ENCODE measurements at places on chromosomes 4 and X. TPM values are rescaled to one million over a fixed set of nuclear protein-coding genes. Genes with fewer than 3 reads are reported as not detected.

GRCh38 chr4:153114771-153115321 lies 89.4 kb upstream of the TRIM2 start:
- DNase-seq, result peak; percentile 76

DNA sequence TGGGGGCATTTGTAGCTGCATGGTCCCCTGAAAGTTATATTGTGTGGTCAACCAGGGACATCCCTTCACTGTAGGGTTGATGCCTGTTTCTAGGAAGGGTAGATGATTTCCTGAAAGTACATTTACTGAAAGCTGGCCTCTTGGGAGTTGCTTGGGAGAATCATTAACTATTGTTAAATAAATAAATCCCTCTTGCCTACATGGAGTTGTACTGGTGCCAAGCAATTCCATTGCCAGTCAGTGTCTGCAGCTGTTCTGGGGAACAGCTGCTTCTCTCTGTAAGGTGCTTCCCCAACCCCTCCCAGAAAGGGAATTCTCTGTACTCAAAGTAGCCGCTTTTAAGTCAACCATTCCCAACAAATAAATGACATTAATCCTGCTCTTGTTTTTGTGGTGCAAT lies 51.1 kb downstream of the C4orf51 start:
- DNase-seq, result no peak

DNA sequence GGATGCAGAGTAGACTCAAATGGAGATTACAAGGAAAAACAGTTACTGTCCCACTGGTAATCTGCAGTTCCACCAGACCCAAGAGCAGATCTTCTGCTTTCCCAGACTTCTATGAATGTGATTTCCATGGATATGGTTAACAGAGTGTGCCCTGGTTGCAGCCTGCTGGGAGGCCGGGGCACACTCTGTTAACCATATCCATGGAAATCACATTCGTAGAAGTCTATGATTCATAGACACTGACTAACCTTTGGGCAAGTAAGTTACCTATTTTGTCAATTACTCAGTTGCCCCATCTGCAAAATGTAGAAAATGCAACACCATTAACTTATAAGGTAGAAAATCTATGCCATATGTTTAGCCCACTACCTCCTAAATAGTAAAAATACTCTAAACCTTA lies 443.1 kb upstream of the PITX2 start:
- no peak for DNase-seq

DNA sequence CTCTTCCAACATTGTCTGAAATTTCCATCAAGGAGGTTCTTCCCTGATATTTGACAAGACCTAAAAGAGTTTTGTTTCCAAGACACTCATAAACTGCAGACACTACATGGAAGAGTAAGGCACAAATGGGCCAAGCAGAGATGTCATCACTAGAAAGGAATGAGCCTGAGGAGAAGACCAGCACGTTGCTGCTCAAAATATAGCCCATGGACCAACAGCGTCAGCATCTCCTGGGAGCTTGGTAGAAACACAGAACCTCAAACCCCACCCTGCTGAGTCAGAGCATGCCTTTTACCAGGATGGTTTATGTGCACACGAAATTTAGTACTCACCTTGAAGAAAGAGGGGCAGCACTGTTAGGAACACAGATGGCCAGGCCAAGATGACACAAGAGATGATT lies 128.7 kb upstream of the MID1 start:
- DNase-seq, result no peak

- no peak for DNase-seq
Observed at GRCh38 chr4:4687935-4688727, 146.3 kb upstream of the STX18 start.

GRCh38 chrX:22520128-22520828 lies 247.6 kb downstream of the CBLL2 start:
- DNase-seq, result no peak

DNA sequence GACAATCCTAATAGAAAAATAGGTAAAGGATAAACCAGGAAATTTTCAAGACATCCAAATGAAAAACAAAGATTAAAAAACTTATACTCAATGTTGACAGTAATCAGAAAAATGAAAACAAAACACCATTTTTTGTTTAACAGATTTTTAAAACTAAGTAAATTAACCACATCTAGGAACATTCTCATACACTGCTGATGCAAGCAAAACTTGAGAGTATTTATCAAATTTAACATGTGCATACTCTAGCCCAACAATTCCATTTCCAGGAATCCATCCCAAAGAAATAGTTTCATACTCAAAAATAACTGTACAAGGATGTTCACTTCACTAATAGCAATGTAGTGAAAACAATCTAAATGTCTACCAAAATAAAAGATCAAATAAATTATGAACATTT lies 11.5 kb downstream of the ANKRD17 start:
- no peak for DNase-seq

DNA sequence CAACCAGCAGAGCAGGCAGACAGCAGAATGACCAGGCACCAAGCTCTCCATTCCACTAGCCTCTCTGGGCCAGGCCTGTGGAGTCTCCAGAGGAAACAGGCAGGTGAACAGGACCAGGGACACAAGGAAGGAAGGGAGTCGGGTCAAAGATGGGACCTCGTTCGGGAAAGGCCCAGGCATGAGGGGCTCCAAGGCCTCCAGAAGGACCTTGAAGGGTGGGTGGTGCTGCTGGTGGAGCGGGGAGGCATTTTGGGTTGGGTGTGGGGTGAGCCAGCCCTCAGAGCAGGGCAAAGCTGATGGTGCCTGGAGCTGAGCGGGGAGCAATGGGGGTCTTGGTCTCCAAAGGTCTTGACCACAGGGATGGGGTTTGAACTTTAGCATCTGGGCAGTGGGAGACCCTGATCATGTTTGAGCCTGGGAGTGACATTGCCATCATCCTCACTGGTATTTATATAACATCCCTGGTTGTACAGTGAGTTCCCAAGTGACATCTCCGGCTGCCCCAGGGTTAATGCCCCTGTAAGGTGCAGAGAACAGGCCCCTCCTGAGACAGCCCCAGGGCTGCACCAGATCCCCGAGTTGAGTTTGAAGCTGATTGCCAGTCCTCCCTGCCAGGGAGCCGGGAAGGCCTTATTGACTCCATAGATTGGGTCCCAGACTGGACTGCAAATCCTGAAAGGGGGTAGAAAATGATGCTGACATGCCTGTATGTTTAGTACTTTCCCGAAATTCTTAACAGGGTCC lies 52.7 kb downstream of the PSAPL1 start:
- peak; percentile 56 for DNase-seq

- no peak for DNase-seq
Observed at GRCh38 chrX:110462957-110463356, 104.3 kb downstream of the RTL9 start.

DNA sequence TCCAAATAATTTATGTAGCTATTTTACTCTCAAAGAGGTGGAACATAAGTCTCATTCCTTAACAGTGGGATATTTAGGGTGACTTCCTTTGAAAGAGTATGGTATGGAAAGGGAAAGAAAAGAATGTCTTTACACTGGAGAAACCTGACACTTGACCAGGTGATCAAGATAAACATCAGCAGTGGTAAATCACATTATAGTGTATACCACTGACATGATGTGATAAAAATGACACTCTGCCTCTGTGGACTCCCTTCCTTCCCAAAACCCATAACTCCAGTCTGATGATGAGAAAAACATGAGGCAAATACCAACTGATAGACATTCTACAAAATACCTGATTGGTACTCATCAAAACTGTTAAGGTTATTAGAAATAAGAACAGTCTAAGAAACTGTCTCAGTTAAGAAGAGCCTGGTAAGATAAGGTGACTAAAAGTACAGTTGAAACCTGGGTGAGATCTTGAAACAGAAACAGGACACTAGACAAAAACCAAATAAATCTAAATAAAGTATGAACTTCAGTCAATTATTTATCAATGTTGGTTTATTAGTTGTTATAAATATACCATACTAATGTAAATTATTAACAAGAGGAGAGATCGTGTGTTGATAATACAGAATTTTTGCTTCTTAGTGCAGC lies 144.2 kb upstream of the PCDH18 start:
- no peak for DNase-seq

GRCh38 chrX:24259544-24260240 lies 54.2 kb downstream of the SUPT20HL2 start:
- DNase-seq, result no peak

DNA sequence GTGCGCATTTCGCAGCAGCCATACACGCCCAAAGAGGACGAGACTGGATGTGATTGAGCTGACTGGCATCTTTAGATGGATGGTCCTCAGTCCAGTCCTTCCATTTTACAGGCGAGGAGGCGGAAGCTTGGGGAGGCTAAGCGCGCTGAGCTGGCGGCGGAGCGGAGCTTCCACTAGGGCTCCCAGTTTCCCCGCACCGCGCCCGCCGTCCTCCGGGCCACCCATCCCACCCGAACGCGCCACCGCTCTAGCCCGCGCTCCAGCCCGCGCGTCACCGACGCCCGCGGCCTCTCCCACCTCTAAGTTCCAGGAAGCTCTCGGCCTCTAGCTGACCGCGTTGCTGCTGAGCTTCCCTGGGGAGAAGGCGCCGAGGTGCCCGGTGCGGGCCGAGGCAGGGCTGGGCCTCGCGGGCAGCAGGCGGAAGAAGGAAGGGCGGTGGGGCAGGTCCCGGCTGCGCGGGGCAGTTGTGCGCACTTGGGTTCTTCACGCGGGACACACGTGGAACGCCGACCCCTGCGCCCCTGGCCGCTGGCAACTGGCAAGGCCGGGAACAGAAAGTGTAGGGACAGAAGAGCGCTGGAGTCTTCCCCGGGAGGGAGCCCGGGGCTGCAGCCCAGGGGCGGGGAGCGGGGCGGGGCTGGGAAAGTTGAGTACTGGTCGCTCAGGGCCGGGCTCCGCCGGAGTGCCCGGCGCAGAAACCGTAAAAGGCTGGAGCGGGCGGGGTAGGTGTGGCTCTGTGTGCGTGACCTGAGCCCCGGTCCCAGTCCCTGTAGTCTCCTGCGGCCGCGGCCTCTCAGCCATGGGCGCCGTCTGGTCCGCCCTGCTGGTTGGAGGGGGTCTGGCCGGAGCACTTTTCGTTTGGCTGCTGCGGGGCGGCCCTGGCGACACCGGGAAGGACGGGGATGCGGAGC lies at the start of gene STBD1:
Gene STBD1, plus strand, starts transcription at position 763 of the 911 bp plus-strand sequence. Its CDS starts 37 bp downstream, at position 800.
- DNase-seq, result peak; percentile 91

DNA sequence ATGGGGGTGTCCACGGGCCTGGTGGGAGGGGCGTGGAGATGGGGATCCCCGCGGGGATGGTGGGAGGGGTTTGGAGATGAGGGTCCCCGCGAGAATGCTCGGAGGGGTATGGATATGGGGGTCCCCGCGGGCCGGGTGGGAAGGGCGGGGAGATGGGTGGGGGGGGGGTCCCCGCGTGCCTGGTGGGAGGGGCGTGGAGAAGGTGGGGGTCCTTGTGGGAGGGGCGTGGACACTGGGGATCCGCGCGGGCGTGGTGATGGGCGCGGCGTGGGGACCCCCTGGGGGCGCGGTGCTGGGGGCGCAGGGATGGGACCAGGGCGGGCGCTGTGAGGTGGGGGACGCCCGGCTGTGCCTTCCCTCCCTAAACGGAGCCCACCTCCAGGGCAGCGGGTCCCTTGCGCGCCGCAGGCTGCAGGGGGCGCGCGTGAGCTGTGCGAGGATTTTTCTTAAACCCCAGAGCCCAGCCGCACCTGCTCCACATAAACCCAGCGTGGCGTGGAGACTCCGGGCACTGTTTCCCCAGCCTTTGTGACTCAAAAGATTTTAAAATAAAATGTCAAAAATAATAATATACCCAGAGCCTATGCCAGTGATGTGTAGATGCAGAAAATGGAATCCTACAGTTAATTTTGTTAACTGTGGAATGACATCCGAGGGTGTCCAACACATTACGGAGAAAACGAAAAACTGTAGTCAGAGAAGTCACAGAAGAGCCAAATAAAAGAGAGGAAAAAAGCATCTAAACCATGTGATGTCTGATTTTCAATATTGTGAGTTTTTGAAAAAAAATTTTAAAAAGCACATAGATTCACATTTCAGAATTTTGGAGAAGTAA lies 1.5 kb upstream of the ASMTL start:
- peak; percentile 95 for DNase-seq

DNA sequence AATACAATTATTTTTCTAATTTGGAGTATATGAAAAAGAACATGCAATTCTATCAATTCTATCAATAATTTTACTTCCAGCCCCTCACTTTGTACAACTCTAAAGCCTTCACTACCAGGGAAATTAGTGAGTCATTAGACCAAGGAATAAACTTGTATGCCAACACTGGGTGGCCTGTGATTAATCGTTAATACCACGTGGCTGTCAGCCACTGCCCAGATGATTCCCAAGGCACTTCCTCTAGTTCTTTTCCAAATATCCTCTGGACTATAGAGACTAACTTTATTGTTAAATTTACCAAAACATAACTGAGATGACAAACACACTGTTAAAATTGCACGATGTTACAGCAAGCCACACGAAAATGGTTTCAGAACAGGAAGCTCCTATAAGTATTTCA lies 45.7 kb downstream of the MID1 start:
- no peak for DNase-seq

GRCh38 chr4:4490816-4491215 lies 51.0 kb downstream of the STX18 start:
- DNase-seq, result no peak

DNA sequence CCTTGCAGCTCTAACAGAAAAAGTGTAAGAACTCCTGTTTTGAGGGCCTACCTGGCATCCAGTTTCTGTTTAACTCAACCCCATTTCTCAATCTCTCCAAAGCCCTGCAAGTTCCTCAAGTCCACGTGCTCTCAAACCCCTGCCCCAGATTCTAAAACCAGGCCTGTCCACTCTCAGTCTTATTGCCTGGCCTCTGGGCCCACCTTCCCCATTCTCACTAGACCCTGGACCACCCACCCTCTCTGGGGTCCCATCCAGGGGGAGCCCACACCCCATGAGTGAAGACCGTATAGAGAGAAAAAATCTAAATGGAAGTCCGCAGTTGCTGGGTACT lies 58.3 kb downstream of the TLR10 start:
- no peak for DNase-seq

- DNase-seq, result no peak
Observed at GRCh38 chr4:12172198-12172973, 743.7 kb upstream of the HS3ST1 start.

The PF4V1 gene
- not detected for total RNA-seq

The TEX13D gene
- not detected for total RNA-seq

The CASP3 gene
- 16.8 TPM for total RNA-seq

The GASK1B gene
- total RNA-seq, result 51.6 TPM

The BEX1 gene
- 0.83 TPM for total RNA-seq

The COL25A1 gene
- 1.0 TPM for total RNA-seq

The CXCL5 gene
- 0.14 TPM for total RNA-seq

The LINC00632 gene
- total RNA-seq, result 829 TPM

The PLAC8 gene
- total RNA-seq, result 3.8 TPM

The ELF4 gene
- 13.6 TPM for total RNA-seq

The UVSSA gene
- 14.7 TPM for total RNA-seq

The TAF7L gene
- total RNA-seq, result not detected

All from posterior vena cava (tissue), 2 donors.